A549 treated with CORT108297 at 1 μM for 4 hours (cell line): ENCODE measurements at places on chromosomes 7 and 10. TPM values are rescaled to one million over a fixed set of nuclear protein-coding genes. Genes with fewer than 3 reads are reported as not detected.

ZSCAN25 gene
- total RNA-seq = 7.8 to 9.4 TPM (median 8.7 TPM) in 5 replicates

PTF1A gene
- not detected in 5 replicates for total RNA-seq

CTAGE4 gene
- not detected in 5 replicates for total RNA-seq

CYP3A5 gene
- total RNA-seq = 1.3 to 2.5 TPM (median 1.9 TPM) in 5 replicates

CPN1 gene
- total RNA-seq = 0.14 to 0.32 TPM (median 0.23 TPM) in 5 replicates

RNF148 gene
- not detected in 5 replicates for total RNA-seq

PALD1 gene
- 5.8 to 8.4 TPM (median 8.0 TPM) in 5 replicates for total RNA-seq
